ENCODE measurements at places on chromosomes 7 and 10.

- no peak for DNase-seq
These were observed 157.1 kb downstream of the ETV1 start for GRCh38 chr7:13832346-13832745.

- no peak for DNase-seq
These were observed 40.7 kb downstream of the EXOC4 start for GRCh38 chr7:133293384-133294160.

- no peak for DNase-seq
These were observed 1.3 kb upstream of the CLDN12 start for GRCh38 chr7:90401989-90402388.

GRCh38 chr7:2009541-2010001 lies 223.2 kb downstream of the MAD1L1 start:
- peak; percentile 85 for DNase-seq

DNA sequence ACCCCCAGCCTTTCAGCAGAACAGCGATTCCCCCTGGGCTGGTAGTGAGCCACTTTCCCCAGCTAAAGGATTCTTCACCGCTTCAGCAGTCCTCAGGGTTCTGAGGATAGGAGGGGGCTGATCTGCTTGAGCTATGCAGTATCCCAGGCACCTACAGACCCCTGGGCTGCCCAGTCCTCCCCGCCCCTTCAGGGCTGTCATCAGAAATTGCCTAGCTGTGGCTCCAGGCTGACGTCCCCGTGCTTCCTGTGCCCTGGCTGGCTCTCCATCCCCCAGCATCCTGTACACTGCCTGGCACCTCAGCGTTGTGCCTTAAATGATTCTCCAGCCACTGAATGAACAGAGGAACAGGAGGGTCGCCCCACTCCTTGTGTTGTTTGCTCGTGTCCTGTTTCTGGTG lies 38.4 kb upstream of the CDH23 start:
- peak; percentile 35 for DNase-seq

GRCh38 chr7:6209340-6209739 lies 63.1 kb downstream of the CYTH3 start:
- DNase-seq = no peak

GRCh38 chr7:25557930-25558329 lies 329.6 kb upstream of the NPVF start:
- no peak for DNase-seq

DNA sequence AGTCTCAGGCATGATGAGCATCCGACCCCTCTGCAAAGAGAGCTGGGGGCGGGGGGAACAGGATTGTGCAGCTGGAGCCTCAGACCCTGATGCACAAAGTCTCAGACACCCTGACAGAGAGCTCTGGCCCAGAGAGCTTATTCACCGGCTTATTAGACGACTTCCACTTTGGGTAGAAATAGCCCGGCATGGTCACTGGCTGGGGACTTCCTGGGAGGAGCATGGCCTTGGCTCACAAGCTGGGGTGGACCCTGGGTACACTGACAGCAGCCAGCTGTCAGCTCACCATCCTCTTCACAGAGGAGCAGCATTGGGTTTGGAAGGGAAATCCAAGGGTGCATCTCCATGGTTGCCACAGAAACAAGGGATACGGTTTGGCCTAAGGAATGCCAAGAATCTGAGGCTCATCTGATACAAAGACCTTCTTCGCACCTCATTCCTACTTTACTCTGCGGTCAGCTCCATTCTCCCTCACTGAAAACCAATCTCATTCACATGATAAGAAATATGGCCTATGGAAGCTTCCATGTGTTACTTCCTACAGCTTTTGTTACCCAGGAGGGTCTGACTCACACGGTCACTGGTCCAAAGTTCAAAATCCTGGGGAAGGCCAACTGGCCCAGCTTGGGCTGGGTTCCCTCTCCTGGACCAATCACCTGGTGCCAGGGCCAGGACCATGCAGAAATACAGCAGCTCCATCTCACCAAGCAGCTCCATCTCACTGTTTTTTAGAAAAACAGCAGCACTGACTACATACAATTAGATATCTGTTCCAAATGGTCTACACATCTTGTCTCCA lies 25.1 kb downstream of the ZNF467 start:
- DNase-seq = no peak

DNA sequence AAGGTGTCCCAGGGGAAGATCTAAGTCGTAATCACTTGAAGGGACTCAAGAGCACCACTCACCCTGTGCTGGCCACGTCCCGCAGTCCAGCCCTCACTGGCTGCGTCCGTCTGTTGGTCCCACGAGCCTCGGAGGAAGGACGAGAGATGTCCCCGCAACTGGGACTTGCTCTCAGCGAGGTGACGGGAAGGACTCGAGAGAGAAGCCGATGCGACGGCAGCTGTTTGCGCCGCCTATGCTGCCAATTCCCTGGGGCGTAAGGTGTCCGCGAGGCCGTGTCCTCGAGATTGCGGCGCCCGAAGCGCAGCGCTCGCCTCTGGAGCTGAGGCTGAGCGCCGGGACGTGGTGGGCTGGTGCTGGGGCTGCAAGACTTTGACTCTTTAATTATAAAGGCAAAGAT lies 100.6 kb upstream of the SEMA3E start:
- peak; percentile 53 for DNase-seq

DNA sequence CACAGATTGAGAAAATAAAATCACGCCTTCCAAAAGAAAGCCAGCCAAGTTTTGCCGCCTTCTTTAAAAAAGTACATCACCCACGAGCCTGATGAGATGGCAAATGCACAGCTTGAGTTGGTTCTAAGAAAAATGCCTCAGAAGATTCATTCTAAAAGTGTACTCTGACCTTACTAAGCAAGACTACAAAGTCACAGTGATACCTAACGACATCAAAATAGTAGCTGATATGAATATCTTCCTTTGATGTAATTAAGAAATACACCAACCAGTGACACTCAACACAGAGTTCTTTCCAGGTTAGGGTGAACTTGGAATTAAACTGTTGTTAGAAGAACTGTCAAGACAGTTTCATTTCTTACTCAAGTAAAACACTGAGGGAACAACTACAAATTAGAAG lies 78.0 kb upstream of the AMPH start:
- DNase-seq = no peak

DNA sequence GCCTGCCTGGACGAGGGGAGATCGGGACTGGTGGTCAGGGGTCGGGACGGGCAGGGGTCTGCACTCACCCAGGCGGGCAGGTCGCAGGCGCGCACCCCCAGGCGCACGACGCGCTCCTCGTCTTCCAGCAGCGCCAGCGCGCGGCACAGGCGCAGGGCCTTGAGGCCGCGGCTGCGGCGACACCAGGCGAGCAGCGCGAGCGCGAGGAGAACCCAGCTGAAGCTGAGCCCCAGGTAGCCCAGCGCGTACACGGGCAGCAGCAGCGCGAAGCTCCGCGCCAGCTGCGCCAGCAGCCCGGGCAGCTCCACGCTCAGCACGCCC lies 328 bp downstream of the ESYT2 start:
- DNase-seq = no peak

DNA sequence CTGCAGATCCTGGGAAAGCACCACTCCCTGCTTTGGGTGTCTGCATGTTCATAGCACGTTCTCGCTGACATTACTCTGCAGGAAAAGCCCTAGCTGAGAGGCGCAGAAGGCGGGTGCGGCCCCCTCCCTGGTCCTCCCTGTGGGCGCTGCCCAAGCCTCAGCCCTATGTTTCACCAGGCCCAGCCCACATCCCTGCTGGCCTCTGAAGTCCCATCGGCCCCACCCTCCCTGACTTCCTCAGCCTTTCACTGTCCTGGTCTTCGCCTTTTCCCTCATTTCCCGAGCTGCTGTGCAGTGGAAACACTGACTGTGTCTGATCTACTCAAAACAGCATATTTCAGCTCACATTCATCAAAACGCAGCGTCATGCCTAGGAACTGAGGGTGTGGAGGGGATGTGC lies 36.3 kb upstream of the DIP2C start:
- no peak for DNase-seq

GRCh38 chr7:101557421-101557820 lies 71.7 kb downstream of the MYL10 start:
- DNase-seq = no peak

DNA sequence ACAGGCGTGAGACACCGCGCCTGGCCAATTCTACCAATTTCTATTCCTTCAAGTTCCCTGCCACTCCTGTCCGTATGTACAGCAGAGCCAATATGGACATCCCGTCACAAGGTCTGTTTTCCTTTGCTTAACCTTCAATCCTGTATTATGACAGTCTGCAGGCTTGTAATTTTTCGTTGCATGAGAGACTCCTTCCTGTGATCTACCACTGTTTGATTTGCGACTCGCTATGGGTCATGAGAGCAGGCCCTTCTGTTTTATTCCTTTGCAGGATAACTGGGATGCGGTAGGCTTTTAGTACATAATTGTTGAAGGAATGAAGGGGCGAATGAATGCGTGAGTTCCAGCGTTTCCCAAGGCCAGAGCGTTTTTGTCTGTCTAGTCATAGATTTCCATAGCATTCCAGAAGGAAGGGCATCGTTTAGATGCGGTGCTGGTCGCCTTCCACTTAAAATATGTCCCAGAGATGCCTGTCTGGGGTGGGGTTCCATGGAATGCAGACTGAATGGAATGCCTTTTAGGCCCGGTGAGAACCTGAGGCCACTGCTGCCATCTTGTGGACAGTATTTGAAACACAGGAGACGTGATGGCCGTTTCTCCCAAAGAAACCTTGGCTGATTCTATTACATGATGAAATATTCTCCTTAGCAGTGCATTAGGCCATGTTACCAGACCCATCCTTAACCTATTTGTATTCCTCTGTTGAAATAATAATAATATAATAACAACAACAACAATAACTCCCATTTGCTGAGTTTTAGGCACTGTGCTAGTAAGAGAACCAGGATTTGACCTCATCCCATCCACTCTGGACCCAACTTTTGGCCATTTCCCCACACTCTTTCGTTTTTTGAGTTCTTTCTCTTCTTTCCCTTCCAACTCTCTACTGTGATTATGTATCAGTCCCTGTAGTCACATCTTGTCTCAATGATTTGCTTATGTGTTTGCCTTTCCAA lies 193.2 kb downstream of the MYOF start:
- no peak for DNase-seq

DNA sequence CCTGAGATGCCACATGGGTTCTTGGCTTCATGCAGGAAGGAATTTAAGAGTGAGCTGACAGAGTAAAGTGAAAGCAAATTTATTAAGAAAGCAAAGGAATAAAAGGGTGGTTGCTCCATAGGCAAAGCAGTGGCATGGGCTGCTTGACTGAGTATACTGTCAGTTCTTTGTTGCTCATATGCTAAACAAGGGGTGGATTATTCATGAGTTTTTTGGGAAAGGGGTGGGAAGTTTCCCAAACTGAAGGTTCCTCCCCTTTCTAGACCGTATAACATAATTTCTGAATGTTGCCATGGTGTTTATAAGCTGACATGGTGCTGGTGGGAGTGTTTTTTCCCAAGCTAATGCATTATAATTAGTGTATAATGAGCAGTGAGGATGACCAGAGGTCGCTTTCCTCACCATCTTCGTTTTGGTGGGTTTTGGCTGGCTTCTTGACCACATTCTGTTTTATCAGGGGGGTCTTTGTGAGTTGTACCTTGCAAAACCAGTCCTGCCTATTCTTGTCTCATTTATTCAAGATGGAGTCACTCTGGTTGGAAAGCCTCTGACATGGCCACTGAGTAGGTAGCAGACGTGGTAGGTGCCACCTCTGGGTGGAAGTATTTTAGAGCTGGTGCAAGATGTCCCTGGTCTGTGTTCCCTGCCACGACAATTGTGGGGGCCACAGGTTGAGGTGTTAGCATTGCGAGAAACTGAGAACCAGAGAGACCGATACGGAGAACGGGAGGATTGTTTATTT lies 107.5 kb upstream of the SDK1 start:
- DNase-seq = no peak

GRCh38 chr7:36372156-36372555 lies 17.5 kb upstream of the ANLN start:
- no peak for DNase-seq

DNA sequence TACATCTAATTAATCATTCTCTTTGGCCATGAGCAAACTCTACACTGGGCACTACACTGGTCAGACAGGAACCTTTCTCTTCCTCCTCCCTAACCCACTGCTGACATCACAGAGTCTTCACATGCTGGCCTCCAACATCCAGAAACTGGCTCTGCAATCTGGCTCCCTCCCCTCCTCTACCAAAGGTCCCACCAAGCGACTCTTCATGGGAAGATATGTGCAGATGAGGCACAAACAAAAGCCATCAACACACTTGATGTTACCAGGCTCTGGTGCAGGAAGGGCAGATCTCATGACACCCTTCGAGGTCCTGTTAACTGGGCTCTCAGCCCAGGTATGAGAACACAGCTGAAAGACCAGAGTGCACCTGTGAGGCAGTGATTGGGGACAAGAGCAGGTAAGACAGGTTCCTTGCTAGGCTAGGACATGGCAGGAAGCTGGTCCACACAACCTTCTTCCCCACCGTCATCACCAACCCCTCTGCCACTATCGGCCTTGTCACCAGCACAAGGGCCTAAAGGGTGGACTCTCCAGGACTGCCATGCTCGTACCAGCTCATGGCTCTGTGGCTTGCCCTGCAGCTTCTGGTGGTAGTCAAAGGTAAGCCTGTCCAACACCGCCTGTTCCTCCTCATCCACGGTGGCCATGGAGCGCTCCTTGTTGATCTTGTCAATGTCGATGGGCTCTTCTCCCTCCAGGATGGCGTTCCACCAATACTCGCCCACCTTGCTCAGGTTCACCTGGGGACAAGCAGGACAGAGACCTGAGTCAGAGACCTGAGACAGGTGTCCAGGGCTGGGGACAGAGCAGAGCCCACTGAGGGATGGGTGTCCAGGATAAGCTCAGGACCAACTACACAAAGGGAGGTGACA lies 66.6 kb upstream of the CAMK2B start:
- DNase-seq = no peak

GRCh38 chr7:50629238-50629901 lies 64.2 kb upstream of the DDC start:
- DNase-seq = no peak

GRCh38 chr7:100563809-100564400 lies 9.8 kb downstream of the SAP25 start:
- DNase-seq = peak; percentile 90

- no peak for DNase-seq
These were observed 6.9 kb downstream of the PIK3CG start for GRCh38 chr7:106871793-106872571.

- no peak for DNase-seq
These were observed 11.3 kb downstream of the CPA2 start for GRCh38 chr7:130277763-130278643.

- no peak for DNase-seq
These were observed 222.4 kb downstream of the RPS24 start for GRCh38 chr10:78255796-78256638.

DNA sequence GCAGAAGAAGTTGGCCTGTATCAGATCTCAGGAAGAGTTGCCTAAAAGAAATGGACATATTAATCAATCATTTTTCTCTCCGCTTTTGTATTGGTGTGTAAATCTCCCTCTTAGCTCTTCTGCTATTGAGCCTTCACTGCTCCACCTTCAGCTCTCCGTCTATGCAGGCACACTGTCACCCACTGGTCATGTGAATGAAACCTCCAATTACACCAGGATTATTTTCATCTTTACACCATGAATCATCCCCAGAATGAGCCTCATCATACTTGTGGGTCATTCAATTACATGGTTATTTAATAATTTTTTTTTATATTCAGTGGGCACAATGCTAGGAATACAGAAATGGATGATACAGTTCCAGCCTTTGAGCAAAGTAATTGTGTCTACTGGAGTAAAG lies 92.6 kb downstream of the LRRC4 start:
- DNase-seq = no peak
